ENCODE measurements at places on chromosomes 3 and 15.
A peak's percentile ranks its signal among the peaks of the same experiment; 100 is the strongest.

DNA sequence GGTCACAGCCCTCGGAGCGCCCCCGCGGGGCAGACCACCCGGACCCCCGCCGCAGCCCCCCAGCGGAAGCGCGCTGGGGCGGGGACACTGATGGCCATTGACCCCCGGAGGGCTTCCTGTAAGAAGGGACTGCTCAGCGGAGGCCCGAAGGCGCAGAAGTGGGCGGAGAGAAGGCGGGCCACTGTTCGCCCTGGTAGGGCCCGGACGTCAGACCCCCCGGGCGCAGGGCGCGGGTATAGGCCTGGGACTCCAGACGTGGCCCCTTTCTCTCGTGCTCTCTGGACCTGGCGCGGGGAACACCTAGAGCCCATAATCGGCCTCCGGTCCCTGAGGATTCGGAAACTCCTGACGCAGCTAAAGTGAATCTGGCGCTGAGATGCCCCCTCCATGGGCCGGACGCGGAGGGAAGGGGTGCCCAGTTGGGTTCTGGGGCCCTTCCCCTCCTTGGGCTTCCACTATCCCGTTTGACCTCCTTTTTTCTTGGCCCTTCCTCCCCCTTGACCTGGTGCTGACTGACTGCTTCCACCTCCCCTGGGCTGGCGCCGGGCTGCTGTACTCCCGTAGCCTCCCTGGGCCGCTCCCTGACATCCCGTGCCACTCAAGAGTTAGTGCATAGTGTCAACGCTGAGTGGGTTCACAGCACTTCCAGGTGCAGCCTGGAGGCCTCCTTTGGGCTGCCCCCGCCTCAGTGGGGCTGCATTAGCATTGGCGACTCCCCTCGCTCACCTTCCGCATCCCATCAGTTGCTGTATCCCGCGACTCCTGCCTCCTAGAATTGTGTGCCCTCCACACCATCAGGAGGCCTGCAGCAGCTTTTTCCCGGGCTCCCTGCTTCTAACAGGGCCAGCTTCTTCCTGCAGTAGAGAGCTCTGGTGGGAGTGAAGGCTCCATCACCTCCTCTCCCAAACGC, 694 bp downstream of the ABTB1 start:
- no peaks in the 10 kb centered on the region for H3K36me3 ChIP-seq
- H3K27me3 ChIP-seq = peaks cover 3% of the 10 kb centered on the region
- no peak overlapping the region for H3K27ac ChIP-seq
- DNase-seq = peak; percentile 17

GRCh38 chr3:114104414-114104813, 47.9 kb downstream of the QTRT2 start:
- no peaks in the 10 kb centered on the region for H3K36me3 ChIP-seq
- H3K27me3 ChIP-seq = no peaks in the 10 kb centered on the region
- H3K4me1 ChIP-seq = peaks cover 15% of the 10 kb centered on the region
- no peak for DNase-seq
- no peak overlapping the region for H3K4me3 ChIP-seq

DNA sequence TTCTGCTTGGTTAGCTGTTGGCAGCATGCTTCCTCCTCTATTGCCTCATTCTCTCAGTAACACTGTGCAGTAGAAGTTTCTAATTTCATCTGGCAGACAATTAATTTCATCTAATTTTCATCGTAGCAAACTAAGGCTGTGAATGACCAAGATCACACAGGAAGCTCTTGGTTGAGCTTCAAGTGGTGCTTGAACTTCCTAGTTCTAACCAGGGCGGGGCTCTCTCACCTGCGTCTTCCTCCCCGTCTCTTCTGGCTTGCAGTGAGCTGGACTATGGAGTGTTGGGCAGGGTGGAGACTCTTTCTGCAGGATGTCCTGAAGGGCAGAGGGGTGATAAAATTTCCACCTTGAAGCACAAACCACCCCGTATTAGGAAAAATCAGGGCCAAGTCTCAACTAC, 2.0 kb upstream of the IL16 start:
- no peaks in the 10 kb centered on the region for H3K27me3 ChIP-seq
- H3K4me1 ChIP-seq = peaks cover 6% of the 10 kb centered on the region

DNA sequence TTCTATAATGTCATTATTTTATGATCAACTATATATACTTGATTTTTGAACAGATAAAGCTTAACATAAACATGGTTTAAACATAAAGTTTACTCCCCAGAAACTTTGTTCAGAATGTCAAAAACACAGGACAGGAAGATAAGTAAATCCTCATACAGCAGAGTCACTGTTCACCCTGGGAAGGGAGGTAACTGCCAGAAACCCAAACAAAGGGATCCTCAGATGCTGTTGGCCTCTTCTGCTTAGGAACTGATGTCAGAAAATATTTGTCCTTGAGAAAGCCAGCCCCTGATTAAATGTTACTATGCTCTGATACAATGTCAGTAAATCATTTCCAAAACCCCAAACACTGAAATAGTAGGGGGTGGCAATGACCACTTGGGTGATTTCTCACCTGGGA, 185.3 kb downstream of the TJP1 start:
- H3K36me3 ChIP-seq = 0 out of 2 replicates have a peak, but pooled peaks cover 3% of the 10 kb centered on the region
- H3K27ac ChIP-seq = no peak overlapping the region
- DNase-seq = no peak
- H3K4me3 ChIP-seq = no peak overlapping the region
- peaks cover 5% of the 10 kb centered on the region for H3K4me1 ChIP-seq

DNA sequence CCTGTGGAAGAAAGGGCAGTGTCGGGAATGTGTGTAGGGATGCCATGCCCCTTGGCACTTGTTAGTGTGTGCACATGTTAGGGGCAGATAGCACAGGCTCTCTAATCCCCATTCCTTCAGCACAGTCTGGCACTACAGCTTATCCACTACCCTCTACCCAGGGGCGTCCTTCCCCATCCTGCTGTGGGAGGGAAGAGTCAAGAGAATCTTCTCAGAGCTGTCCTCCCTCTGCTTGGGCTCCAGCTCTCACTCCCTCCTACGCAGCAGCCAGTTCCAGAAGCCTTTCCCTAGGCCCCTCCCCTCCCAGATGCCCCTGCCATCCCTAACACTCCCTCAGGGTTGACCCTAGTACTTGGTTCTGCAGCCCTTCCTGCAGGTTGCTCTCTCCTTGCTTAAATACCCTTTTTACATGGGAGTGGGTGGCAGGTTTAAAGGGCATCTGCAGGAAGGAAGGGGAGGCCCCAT, 815 bp upstream of the GRM2 start:
- no peak overlapping the region for H3K4me3 ChIP-seq
- DNase-seq = no peak
- H3K36me3 ChIP-seq = no peaks in the 10 kb centered on the region

- peaks cover 54% of the 10 kb centered on the region for H3K4me1 ChIP-seq
- peaks cover 64% of the 10 kb centered on the region for H3K27me3 ChIP-seq
- no peak overlapping the region for H3K27ac ChIP-seq
Measured at GRCh38 chr3:184598574-184598927, 37.0 kb downstream of the EPHB3 start.

Data from WTC11 (cell line).